H4 (cell line): ENCODE measurements at places on chromosomes 6 and 20. TPM values are rescaled to one million over a fixed set of nuclear protein-coding genes. Genes with fewer than 3 reads are reported as not detected.

Gene FAM135A
- 15.3 and 17.5 TPM in 2 replicates for total RNA-seq

Gene GABRR1
- not detected in 2 replicates for total RNA-seq

DNA sequence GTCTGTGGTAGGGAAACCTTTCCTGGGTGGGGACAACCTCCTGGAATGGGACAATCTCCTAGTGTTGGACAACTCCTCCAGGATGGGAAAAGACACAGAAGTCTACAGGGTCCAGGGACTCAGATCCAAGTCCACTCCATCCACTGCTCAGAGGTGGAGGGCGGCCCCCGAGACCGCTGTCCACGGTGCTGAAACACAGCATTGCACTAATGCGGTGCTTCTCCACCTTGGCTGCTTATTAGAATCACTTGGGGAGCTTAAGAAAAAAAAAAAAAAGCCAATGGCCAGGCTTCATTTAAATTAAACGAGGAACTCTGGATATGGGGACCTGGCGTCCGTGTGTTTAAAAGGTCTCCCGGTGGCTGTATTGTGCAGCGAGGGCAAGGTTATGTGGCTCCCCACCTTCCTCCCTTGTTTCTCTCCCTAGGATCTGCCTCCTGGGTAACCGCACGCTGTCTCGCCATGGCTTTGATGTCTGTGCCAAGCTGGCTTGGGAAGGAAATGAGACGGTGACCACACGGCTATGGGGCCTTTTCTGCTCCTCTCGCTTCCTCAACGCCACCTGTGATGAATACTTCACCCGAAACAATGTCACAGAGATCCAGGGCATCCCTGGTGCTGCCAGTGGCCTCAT, 12.0 kb downstream of the SLC12A5 start:
- DNase-seq: no peak

DNA sequence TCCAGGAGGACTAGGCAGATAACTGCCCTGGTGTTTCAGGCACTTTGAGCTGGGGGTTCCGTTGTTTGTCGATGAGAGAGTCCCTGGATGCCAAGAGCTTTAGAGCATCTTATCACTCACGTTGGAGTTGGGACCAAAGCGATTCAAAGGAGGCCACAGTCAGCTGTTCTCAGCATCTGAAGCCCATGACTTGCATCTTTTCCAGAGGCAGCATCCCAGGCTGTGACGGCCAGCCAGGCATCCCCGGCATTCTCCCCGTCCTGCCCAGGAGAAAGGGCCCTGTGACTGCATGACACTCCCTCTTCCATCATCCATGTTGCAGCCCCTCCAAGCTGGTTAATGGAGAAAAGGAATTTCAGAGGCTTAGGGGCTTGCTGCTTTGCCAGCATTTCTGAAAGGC, 520.3 kb downstream of the CDH26 start:
- DNase-seq: no peak

DNA sequence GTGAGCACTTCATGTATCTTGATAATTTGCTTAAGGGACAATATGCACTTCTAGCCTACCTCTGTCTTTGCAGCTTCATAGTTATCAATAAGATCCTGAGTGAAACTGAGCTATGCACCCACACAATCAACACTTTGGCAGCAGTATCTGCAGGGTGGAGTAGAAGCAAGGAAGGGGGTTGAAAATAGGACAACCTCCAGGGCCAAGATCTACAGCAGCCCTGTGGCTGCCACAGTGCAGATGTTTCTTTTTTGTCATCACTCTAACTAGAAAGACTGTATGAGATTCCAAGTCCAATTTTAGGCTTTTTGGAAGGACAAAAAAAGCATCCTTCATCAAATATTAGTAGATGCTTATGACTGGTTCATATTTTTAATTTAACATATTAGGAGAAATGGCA, 336.1 kb upstream of the CITED2 start:
- no peak for DNase-seq
